ENCODE measurements at places on chromosomes 6 and 20.

DNA sequence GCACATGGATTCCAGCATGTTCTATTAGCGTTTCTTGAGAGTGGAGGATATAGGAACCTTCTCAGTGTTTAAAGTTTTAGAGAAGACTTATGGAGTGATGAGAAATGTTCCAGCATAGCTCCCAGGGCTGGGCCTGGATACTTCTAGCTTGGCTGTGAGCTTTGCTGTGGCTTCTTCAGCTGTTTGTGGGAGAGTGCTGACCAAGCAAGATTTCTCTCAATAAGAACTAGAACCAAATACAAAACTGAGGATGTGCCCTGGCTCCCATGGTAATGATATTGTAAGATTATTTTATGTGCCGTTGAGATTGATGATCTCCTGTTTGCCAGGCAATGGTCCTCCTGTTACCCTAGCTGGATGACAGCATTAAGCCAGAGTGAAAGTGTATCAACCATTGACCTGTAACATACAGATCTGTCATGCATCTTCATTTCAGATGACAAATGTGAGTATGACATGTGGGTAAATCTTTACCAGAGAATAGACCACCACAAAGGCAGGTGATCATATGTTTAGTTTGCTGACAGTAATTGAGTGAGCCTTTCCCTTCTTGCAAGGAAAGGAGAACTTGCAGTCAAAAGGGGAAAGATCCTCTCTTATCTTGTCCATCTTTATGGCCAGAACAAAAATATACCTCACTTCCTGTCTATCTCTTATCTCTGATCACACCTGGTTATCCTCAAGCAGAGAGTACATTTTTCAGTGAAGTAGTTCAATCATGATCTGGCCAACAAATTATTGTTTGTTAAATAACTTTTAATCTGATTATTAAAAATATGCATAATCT, 180.1 kb downstream of the SLC24A3 start:
- no peak for DNase-seq

GRCh38 chr6:108750801-108751200, 97.4 kb upstream of the ARMC2 start:
- DNase-seq: no peak

DNA sequence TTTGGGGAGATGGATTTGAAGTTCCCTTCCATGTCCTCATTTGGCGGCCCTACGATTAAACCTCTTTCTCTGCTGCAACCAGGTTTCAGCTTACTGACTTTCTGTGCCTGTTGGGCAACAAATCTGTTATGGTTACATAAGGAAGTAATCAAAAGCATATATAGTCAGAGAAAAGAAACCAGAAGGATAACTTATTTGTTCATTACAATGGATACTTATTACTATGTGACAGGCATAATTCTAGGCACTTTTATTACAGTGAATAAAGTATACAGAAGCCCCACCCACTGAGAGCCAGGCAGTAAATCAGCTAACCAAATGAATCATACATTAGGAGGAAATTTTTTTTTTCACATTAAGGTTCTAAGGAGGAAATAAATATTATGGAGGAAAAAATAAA, 9.6 kb upstream of the TRIM31 start:
- no peak for DNase-seq

GRCh38 chr6:90811596-90812226, 224.8 kb upstream of the MAP3K7 start:
- DNase-seq: no peak

GRCh38 chr6:14925025-14925698, 320.7 kb upstream of the JARID2 start:
- no peak for DNase-seq

DNA sequence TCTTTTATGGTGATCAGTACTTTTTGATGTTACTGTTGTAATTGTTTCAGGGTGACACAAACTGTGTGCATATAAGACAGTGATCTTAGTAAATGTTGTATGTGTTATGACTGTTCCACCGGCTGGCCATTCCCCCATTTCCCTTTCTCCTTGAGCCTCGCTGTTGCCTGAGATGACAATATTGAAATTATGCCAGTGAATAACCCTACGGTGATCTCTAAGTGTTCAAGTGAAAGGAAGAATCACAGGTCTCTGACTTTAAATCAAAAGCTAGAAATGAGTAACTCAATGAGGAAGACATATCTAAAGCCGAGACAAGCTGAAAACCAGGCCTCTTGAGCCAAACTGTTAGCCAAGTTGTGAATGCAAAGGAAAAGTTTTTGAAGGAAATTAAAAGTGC, 32.3 kb downstream of the TULP4 start:
- no peak for DNase-seq

GRCh38 chr6:91196729-91197128, 609.9 kb upstream of the MAP3K7 start:
- DNase-seq: no peak

DNA sequence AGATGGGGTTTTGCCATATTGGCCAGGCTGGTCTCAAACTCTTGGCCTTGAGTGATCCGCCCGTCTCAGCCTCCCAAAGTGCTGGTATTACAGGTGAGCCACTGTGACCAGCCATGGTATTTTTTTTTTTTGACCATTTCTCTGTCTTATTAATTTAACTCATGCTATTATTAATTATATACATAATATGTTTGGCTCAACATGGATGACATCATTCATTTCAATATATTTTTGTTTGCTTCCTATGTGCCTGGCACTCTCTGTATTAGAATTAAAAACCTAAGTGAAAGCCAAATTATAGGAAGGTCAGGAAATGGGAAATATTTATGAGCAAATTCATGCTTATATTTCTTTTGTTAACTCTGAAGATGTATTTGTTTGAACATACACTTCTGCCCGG, 55.8 kb upstream of the AKIRIN2 start:
- no peak for DNase-seq

- DNase-seq: no peak
These were observed 39.0 kb downstream of the AIG1 start for GRCh38 chr6:143099647-143100046.

DNA sequence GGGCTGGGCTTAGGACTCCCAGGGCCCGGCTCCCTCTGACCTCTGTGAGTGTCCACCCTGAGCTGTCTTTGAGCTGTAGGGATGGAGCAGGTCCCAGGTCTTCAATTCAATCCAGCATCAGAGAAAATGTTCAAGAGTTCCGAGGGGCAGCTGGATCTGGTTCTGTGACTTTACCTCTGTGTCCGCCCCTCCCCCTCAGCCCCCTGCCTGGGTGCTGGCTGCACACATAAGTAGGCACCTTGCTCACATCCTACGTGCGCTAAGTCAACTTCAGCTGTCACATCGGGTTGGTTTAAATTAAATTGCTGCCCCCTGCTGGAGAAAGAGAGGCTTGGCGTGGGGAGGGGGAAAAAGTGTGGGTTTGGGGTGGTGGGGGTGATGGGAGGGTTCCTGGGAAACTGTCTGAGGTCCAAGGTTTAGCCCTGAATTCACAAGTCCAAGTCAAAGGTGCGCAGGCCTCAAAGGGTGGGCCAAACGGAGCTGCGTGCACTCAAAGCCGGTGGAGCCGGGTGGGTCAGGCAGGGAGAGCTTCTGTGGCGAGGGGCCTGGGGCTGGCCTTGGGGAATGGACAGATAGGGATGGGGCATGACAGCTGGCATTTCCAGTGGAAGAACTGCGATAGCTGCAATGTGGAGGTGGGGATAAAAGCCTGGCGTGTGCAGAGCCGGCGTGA, 3.0 kb downstream of the WFDC5 start:
- no peak for DNase-seq

- no peak for DNase-seq
These were observed 146.9 kb upstream of the AHI1 start for GRCh38 chr6:135644394-135644793.

DNA sequence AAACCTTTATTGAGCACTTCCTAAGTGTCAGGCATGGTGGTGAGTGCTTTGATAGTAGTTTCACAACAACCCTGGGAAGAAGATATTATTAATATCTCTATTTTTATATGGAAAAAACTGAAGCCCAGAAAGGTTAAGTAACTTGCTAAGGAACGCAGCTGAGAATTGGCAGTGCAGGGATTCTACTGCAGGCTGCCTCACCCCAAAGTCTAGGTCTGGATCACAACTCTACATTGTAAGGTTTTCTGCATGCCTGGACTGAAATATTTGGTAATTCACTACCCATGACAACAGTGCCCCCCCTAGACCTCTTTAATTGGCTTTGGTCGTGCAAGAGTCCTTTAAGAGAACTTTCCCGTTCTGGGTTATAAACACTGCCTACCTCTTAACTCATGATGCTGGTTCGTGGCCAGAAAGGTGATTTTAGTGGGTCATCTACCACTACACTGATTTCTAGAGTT, 67.1 kb upstream of the KCNQ5 start:
- no peak for DNase-seq

- no peak for DNase-seq
These were observed at the start of gene TUBB1 for GRCh38 chr20:59019217-59019616. TSS of gene TUBB1 (plus strand) at chr20:59019429. CDS start at chr20:59019523, 94 bp downstream.

GRCh38 chr6:44431118-44431725, 43.7 kb downstream of the CDC5L start:
- peak; percentile 8 for DNase-seq

GRCh38 chr6:766625-767024, 73.7 kb upstream of the EXOC2 start:
- DNase-seq: no peak

DNA sequence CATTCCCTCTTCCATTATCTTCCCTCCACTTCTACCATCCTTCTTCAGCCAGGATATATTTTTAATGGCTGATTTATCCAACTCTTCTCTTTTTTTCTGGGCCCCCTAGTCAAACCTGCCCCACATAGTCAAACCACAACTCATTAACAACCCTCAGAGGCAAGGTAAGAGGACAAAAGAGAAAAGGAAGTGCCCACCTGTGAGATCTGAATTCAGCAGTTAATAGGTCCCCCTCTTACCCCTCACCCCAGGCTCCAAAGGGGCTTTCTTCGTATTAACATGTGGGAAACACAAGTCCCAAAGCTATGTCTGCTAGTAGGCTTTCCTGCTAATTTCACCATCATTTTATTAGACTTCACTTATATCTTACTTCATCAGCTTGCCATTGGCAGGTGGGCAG, 44.1 kb upstream of the TSPYL1 start:
- DNase-seq: no peak

GRCh38 chr6:3233904-3234303, 6.5 kb upstream of the TUBB2B start:
- no peak for DNase-seq

GRCh38 chr6:106112433-106112832, 26.3 kb downstream of the PRDM1 start:
- no peak for DNase-seq

- DNase-seq: no peak
These were observed 519 bp downstream of the MTRF1L start for GRCh38 chr6:153001767-153002612.

DNA sequence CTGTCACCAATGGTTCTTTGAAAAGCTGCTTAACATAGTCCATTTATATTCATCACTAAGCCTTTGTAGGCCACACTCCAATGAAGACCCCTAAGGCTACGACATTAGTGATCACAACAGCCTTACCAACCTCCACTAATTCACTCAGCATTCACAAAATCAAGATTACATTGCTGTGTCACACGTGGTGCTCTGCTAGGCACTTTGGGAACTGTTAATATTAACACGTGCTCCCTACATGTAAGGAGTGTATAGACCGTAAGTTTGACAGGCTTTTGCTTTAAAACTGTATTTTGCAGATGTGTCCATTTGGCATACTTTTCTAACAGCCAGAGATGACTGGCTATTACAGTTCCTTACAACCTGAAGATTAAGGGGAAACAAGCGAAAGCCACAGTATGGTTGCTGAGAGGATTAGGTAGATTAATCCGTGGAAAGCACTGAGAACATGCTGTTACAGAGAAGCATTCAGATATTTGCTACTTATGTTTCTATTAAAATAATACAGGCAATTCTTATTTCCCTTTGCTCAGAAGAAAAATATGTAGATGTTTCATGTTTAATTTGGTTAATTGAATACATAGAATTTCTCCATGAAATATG, 69.7 kb downstream of the SAMD3 start:
- DNase-seq: no peak

DNA sequence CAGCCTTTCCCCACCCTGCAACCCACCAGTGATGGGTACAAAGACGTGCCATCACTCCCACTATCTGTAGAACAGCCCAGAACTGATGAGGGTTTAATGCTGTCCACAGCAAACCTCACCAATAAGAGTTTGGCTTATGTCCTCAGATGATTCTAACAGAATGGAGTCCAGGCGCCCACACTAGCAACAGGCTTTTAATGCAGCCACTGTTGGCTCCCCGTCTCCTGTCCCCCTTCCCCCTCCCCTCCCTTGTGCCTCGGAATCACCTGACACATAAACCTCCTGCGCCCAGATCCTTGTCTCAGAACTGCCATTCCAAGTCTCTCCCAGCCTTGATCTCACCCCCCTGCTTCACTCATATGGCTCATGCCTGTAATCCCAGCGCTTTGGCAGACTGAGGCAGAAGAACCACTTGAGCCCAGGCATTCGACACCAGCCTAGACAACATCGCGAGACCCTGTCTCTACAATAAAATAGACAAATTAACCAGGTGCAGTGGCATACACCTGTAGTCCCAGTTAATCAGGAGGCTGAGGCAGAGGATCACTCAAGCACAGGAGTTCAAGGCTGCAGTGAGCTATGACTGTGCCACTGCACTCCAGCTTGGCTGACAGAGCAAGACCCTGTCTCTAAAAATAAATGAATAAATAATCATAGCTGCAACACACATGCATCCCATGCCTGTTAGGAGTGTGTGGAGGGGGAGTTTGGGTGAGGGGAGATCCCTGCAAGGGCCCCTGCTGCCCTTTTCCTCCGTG, 85.6 kb downstream of the SNX5 start:
- DNase-seq: no peak

Measured in stimulated activated CD8-positive, alpha-beta memory T cell treated with anti-CD3 and anti-CD28 coated beads, Interleukin-4, amount 100 ng/mL, for 1 hour (primary cell).